HEK293T (cell line): ENCODE measurements at places on chromosomes 6 and 20.

DNA sequence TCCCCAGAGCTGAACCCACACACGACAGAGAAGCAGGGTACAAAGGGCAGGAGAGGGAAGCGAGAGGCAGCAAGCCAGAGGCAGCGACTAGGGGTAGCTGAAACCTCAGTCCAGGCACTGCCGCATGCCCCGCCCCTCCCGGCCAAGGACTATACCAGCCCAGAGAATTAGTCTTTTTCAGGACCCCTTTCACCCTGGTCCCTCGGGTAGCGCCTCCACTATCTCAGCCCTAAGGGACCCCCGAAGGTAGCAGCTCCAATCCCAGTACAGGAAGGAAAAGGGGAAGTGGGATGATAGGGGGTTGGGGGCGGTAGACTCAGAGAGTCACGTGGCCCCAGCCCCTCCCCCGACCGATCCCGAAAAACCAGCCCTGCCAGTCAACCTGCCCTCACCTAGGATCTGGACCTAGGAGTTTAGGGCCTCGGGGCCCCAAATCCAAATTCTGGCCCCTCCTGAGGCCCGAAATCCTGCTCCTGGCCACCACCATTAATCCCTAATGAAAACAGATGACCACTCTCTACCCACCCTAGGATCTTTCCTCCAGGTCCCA lies 1.3 kb downstream of the RGL2 start:
- no peak for DNase-seq

DNA sequence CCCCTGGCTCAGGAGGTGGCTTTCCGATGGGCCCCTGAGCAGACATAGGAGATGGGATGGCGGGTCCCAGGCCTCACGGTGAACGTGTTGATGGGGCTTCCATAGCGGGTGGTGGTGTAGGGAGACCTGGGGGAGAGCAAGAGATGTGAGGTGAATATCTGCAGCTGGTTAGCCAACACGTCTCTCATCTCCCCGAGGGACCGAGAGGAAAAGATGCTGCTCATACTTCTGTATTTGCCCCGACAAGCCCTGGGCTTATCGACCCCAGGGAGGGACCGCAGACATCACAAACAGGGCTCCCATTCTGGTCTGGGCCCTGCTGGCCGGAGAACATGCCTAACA lies 38.7 kb downstream of the C6orf132 start:
- DNase-seq: no peak

GRCh38 chr20:15220778-15221565 lies 883.6 kb upstream of the FLRT3 start:
- no peak for DNase-seq

DNA sequence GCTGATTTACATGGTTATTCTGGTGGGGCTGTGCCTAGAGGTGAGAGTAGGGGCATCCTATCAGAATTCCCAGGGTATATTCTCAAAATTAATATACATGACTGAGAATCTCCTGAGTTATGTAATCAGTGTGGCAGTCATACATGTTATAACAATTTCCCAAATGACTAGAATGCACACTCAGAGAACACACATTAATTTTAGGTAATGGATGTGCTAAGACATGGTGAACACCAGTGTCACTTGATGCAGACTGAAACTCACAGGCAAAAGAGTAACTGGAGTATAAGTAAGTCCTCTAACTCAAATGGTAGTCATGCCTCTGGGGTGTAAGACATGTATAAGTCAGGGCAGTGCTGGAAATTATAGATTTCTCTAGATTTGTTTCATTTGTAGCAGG lies 1198.4 kb upstream of the CITED2 start:
- DNase-seq: no peak

GRCh38 chr20:42338294-42339201 lies 720.4 kb upstream of the CHD6 start:
- no peak for DNase-seq

- no peak for DNase-seq
These were observed 30.3 kb upstream of the POPDC3 start for GRCh38 chr6:105209950-105210706.

- DNase-seq: no peak
These were observed 7.0 kb upstream of the CSNK2A1 start for GRCh38 chr20:550611-551010.

GRCh38 chr20:22690616-22691179 lies 106.3 kb upstream of the FOXA2 start:
- no peak for DNase-seq

DNA sequence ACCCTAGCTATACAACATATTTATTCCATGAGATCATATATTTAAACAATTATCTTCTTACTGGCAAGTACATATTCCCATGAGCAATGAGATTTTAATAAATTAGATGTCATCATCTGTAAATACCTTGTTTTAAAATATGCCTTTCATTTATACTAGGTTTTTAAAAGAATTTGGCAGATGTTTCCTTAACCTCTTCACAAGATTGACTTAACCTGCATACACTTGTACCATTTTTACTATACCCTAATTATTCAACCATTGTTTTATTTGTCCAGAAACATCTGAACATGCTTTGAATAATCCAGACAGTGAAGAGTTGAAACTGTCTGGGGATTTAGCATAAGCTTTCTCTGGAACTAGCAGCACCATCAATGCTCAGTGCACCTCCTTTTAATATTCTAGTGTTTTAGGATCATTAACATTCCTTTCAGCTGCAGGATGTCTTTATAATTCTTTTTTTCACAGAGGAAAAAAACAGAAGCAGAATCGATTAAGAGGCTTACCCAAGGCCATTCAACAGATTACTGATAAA lies 188.0 kb upstream of the TENT5A start:
- DNase-seq: no peak

- DNase-seq: no peak
These were observed 68.1 kb upstream of the RNF146 start for GRCh38 chr6:127198549-127198948.

GRCh38 chr6:152078804-152079203 lies 271.3 kb downstream of the ESR1 start:
- DNase-seq: no peak

GRCh38 chr6:157954150-157955117 lies 27.2 kb upstream of the SYNJ2 start:
- DNase-seq: no peak

- no peak for DNase-seq
These were observed 77.9 kb downstream of the PHF20 start for GRCh38 chr20:35849706-35850105.

GRCh38 chr20:2692886-2693285 lies 306 bp downstream of the EBF4 start:
- DNase-seq: peak; percentile 36

- no peak for DNase-seq
These were observed 60.1 kb downstream of the PHACTR3 start for GRCh38 chr20:59664421-59664941.

GRCh38 chr6:12653486-12653885 lies 63.1 kb upstream of the PHACTR1 start:
- DNase-seq: no peak

- no peak for DNase-seq
These were observed 347.1 kb downstream of the CD83 start for GRCh38 chr6:14464716-14465115.

GRCh38 chr20:43981540-43981939 lies 66.9 kb downstream of the TOX2 start:
- no peak for DNase-seq

DNA sequence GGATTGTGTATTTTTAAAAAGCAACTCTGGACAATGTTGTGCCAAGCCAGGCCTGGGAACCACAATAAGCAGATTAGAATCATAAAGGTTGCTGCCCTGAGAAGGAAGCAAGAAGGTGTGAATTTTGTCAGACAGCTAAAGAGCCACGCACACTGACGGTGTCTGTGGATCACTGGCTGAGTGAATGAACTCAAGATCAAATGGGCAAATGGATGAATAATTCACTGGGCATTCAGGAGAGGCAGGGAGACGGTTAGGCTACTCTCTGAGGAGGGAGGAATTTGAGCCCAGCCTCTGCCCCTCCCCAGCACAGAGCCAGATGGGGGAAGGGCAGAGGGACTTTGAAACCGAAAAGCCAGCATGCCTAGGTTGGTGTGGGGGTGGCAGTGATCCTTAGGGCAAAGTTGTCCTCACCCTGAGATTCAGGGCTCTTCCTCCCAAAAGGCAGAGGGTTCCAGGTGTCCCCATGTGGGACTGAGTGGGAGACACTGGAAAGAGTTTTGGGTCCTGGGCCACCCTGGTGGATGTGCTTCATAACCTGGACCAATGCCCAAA lies 19.5 kb upstream of the SLC22A7 start:
- DNase-seq: no peak

- no peak for DNase-seq
These were observed 272.3 kb downstream of the KHDC1L start for GRCh38 chr6:72952808-72953630.

DNA sequence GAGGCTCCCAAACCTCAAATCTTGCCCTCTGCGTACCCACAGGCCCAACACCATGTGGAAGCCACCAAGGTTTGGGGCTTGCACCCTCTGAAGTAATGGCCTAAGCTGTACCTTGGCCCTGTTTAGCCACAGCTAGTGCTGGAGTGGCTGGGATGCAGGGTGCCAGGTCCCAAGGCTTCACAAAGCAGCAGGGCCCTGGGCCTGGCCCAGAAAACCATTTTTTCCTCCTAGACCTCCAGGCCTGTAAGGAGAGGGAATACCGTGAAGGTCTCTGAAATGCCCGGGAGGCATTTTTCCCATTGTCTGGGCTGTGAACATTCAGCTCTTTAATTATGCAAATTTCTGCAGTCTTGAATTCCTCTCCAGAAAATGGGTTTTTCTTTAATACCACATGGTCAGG lies 223.7 kb upstream of the CCN2 start:
- no peak for DNase-seq

- no peak for DNase-seq
These were observed 46.0 kb upstream of the UST start for GRCh38 chr6:148700741-148701311.

DNA sequence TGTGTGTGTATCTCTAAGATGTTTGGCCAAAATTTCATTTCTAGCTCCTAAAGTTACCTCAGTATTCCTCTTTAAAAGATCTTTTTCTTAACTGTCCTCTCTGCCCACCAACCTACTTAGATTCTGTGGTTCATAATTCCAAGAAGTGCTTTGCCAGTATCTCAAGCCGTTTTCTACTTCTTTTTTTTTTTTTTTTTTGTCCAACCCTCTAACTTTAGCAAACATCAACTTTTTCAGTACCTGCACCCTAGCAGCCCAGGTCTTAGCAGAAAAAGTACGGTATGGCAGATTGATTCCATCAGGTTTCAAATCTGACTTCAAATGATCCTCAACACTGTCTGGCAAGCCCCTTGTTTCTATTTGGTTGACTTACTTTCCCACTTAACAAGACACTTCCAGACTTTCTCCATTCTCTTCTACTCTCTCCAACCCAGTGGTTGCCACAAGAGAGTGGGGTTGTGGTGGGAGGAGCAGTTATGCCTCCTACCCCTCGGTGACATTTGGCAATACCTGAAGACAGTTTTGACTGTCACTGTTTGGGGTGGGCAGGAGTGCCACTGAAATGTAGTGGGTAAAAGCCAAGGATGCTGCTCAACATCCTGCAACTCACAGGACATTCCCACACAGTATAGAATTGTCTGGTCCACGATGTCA lies 10.8 kb upstream of the MAN1A1 start:
- no peak for DNase-seq

GRCh38 chr6:135256866-135257265 lies 75.8 kb downstream of the MYB start:
- no peak for DNase-seq

DNA sequence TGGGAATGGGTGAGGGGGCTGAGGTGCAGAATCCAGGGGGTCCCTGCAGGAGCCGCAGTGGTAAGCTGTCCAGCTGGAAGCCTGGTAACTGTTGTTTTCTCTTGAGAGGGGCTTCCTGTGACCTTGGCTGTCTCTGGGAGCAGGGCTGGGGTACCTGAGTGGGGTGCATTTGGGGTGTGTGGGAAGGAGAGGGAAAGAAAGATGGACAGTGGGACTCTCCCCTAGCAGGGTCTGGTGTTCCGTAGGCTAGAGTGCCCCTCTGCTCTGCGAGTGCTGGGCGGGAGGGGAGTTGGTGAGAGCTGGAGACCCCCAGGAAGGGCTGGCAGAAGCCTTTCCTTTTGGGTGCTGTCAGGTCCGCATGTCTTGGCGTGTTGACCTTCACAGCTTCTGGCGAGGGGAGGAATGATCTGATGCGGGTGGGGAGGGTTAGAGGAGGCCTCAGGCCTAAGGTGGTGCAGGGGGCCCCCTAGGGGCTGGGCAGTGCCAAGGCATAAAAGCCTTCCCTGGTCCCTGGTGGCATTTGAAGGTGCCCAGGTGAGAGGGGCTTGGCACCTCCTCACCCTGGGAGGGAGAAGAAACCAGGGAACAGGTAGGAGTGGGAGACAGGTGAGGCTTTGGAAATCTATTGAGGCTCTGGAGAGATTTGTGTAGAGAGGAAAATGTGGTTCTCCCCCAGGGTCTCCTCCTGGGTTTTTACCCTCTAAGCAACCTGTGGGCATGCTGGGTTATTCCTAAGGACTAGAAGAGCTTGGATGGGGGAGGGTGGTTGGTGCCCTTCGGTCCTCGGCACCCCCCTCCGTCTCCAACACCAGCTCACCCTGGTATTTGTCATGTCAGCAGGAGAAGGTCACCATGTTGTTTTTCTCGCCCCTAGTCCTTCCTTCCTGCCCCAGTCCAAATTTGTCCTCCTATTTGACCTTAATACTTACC lies 3.3 kb downstream of the VEGFA start:
- DNase-seq: peak; percentile 75

GRCh38 chr6:89138173-89138572 lies 7.7 kb upstream of the PM20D2 start:
- DNase-seq: no peak

DNA sequence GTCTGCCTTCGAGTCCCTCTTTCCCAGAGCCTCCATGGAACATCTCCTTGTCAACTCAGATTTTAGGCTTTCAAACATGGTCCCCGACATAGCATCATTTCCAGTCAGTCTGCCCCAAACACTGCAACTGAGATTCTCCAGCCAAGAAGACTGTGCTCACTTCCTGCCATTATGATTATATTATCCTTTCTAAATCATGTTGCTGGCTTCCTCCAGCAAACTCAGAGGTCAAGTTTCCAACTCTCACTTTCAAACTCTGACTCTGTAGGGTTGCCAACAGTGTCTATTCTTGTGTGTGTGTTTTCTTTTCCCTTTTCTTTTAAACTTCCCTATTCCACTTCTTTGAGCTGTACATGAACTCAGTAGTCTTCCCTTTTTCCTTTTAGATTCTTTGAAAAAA lies 61.2 kb upstream of the TRAF3IP2 start:
- no peak for DNase-seq
